ENCODE measurements at places on chromosomes 6 and 20.
A peak's percentile ranks its signal among the peaks of the same experiment; 100 is the strongest.

GRCh38 chr6:121260651-121261102 is 73.6 kb downstream of the TBC1D32 start:
- DNase-seq = no peak

DNA sequence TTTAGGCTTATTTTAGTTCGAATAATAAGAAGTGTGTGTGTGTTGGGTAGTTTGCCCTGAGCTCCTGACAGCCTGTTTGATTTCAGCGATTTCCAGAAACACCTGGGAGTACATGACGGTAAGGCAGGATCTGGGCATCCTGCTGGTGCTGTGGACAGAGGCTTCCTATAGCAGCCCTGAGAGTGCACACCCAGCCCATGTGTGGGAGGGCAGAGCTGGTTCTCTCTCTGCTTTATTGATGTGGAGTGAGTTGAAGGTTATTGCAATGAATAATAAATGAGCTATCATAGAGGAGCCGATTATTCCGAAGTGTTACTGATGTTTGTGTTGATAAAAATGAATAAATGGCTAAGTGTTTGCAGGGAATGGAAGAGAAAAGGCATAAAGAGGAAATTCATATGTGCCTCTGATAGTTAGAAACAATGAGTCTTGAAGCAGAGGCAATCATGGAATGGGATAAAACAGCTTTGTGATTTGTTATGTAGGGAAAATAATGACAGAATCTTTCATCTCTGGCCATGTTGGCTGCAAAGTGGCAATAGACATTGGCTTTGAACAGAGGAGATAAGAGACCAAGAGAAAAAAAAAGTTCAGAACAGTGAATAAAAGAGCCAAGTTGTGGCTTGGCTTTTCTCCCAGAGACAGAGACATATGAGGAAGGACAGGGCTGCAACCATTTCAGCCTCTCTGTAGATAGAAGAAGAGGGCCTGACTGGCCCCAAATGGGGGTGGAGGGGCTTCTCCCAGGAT is 166.2 kb upstream of the CHD6 start:
- DNase-seq = no peak

GRCh38 chr6:88573561-88573960 is 389.9 kb downstream of the RNGTT start:
- DNase-seq = no peak

GRCh38 chr6:148548065-148548748 is 198.6 kb upstream of the UST start:
- no peak for DNase-seq

GRCh38 chr6:13248053-13248452 is 80.3 kb downstream of the TBC1D7 start:
- DNase-seq = no peak

DNA sequence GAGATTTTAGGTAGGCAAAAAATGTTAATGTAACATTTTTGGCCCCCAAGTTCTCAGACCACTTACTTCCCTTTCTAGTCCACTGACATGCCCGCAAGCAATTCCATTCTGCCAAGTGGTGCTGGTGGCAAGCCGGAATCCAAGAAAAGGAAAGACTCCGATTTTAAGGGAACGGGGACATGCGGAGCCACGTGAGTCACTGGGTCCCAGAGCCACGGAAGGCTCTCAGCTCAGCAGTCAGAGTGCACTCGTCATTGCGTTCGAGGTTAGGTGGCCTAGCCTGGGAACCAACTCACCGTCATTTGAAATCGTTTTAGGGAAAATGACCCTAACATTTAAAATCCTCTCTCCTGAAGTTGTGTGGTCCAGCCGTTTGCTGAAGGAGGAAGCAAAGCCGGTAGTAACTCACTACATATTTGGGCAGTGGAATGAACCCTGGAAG is 711 bp upstream of the SIRT5 start:
- DNase-seq = peak; percentile 15

DNA sequence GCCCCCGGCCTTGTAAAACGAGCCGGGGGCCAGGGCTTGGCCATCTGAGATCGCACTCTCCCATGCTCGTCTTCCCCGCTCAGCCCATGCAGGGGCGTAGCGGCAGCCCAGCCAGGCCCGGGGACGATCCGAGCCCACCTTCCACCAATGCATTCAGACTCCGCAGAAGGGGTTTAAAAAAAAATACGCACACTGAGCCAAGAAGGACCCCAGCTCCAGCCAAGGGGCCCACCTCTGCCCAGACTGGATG is 320 bp downstream of the GSTA4 start:
- DNase-seq = no peak

DNA sequence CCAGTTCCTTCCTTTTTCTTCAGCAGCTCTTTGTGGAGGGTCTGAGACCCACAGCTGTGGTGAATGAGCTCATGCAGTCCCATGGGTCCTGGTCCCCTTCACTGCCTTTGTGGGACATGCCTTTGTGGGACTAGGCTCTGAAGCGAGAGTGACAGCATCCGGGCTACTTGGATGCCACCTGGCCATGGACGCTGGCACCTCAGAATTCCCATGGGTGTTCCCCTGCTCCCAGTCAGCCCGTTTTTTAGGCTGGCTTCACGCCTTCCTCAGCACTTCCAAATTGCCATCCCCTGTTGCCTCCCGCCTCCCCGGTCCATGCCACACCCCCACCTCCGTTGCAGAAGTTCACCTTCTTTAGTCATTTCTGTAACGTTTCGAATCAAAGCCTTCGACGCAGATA is 45.1 kb downstream of the RAMACL start:
- no peak for DNase-seq

DNA sequence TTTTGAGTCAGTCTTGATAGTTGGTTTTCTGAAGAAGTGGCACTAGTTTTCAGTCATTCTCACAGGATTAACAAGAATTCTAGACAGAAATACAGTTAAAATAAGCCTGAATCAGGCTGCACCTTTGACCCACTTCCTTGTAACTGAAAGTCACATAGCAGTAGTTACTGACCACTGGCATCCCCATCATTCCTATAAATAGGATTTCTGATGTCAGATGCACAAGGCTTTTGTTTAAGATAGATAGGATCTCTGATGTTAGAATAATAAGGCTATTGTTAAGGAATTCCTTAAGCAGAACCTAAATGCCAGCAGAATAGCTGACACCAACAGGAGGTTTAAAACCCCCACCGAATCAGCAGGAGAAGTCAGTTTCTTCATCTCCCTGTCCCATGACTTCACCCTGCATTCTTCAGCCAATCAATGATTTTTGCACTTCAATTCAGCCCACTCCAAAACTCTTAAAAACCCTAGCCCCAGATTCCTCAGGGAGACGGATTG is 30.6 kb upstream of the ZBTB24 start:
- no peak for DNase-seq

DNA sequence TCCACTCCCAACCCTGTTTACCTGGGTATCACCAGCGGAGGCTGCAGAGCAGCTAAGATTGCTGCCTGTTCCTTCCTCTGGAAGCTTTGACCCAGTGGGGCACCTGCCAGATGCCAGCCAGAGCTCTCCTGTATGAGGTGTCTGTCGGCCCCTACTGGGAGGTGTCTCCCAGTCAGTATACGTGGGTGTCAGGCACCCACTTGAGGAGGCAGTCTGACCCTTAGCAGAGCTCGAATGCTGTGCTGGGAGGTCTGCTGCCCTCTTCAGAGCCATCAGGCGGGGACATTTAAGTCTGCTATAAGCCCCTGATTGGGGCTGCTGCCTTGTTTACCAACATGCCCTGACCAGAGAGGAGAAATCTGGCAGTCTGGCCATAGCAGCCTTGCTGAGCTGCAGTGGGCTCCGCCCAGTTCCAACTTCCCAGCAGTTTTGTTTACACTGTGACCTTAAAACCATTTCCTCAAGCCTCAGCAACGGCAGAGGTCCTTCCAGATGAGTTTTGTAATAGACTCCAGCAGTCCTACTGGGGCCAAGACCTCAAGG is 2.8 kb downstream of the RAET1E start:
- no peak for DNase-seq

DNA sequence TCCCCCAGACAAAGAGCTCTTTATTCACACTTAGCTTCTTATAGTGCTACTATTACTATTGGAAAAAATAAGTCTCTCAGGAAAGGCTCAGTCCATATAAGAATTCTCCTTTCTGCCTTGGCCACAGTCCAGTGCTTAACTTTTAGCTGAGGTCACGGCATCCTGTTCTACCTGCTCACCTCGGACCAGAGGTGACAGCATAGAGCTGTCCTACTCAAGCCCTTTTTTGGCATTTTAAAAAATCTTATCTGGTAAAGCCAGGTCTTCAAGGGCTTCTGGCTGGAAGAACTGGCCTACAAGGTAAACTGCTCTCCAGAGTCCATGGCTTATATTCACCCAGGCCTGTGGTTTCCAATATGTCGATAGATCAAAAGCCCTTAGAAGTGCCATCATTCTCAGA is 109.7 kb downstream of the RCAN2 start:
- no peak for DNase-seq
